Left ventricle myocardium inferior (tissue), 1 donor: ENCODE measurements at places on chromosomes 6 and 20.
A peak's percentile ranks its signal among the peaks of the same experiment; 100 is the strongest.

DNA sequence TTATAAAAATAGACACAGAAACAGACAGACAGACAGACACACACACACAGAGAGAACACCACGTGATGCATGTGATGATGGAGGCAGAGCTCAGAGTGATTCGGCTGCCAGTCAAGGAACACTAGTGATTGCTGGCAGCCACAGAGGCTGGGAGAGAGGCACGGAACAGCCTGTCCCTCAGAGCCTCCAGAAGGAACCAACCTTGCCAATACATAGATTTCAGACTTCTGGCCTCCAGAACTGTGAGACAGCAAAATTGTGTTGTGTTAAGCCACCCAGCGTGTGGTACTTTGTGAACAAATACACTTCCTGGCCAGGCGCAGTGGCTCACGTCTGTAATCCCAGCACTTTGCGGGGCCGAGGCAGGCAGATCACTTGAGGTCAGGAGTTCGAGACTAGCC lies 9.5 kb upstream of the PARD6B start:
- peak overlapping the region; percentile 91 for H3K27ac ChIP-seq
- H3K36me3 ChIP-seq: no peaks in the 10 kb centered on the region
- no peaks in the 10 kb centered on the region for H3K27me3 ChIP-seq
- no peak overlapping the region for H3K4me3 ChIP-seq
- DNase-seq: peak; percentile 57

GRCh38 chr20:50547964-50548363 lies 37.8 kb downstream of the PTPN1 start:
- H3K36me3 ChIP-seq: no peaks in the 10 kb centered on the region
- H3K27me3 ChIP-seq: no peaks in the 10 kb centered on the region
- no peak for DNase-seq
- peaks cover 78% of the 10 kb centered on the region for H3K4me1 ChIP-seq

- H3K4me1 ChIP-seq: peaks cover 41% of the 10 kb centered on the region
- no peaks in the 10 kb centered on the region for H3K27me3 ChIP-seq
- H3K27ac ChIP-seq: peak overlapping the region; percentile 78
- H3K4me3 ChIP-seq: peak overlapping the region; percentile 1
Observed at GRCh38 chr6:34865107-34865506, 22.7 kb downstream of the TAF11 start.

- H3K4me1 ChIP-seq: no peaks in the 10 kb centered on the region
- no peak overlapping the region for H3K27ac ChIP-seq
- no peak overlapping the region for H3K4me3 ChIP-seq
- no peaks in the 10 kb centered on the region for H3K36me3 ChIP-seq
- DNase-seq: no peak
Observed at GRCh38 chr6:18078866-18079265, 43.6 kb downstream of the NHLRC1 start.

GRCh38 chr20:49446808-49447207 lies 35.7 kb downstream of the KCNB1 start:
- no peak overlapping the region for H3K4me3 ChIP-seq
- H3K27me3 ChIP-seq: peaks cover 18% of the 10 kb centered on the region
- peak; percentile 84 for DNase-seq
- H3K4me1 ChIP-seq: peaks cover 44% of the 10 kb centered on the region
- peak overlapping the region; percentile 70 for H3K27ac ChIP-seq
- no peaks in the 10 kb centered on the region for H3K36me3 ChIP-seq

- H3K27me3 ChIP-seq: peaks cover 42% of the 10 kb centered on the region
- H3K4me1 ChIP-seq: no peaks in the 10 kb centered on the region
- no peak for DNase-seq
- H3K4me3 ChIP-seq: no peak overlapping the region
- no peaks in the 10 kb centered on the region for H3K36me3 ChIP-seq
- no peak overlapping the region for H3K27ac ChIP-seq
Observed at GRCh38 chr20:24206995-24207394, 218.4 kb upstream of the GGTLC1 start.

GRCh38 chr6:169852504-169853195 lies 101.2 kb downstream of the ERMARD start:
- H3K27ac ChIP-seq: peak overlapping the region; percentile 90
- H3K36me3 ChIP-seq: no peaks in the 10 kb centered on the region
- peaks cover 20% of the 10 kb centered on the region for H3K4me1 ChIP-seq
- no peak overlapping the region for H3K4me3 ChIP-seq
- DNase-seq: no peak

GRCh38 chr6:3370361-3371221 lies 86.3 kb downstream of the SLC22A23 start:
- H3K27me3 ChIP-seq: no peaks in the 10 kb centered on the region
- no peak overlapping the region for H3K27ac ChIP-seq

DNA sequence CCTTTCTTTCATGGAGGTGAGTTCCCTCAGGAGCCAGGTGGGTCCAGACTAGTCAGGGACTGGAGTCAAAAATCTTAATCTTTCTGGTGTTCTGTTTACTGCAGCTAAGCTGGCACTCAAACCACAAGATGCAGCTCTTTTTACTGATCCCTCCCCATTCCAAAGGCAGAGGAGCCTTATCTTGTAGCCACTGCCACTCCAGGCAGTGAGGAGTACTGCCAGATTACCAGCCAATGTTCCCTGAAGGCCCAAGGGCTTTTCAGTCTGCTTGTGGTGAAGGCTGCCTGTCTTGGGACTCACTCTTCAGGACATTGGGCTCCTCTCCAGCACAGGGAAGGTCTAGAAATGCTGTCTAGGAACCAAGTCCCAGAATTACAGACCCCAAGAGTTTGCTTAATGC lies 490.4 kb upstream of the ADGRB3 start:
- H3K27ac ChIP-seq: no peak overlapping the region
- no peaks in the 10 kb centered on the region for H3K27me3 ChIP-seq
- DNase-seq: no peak

DNA sequence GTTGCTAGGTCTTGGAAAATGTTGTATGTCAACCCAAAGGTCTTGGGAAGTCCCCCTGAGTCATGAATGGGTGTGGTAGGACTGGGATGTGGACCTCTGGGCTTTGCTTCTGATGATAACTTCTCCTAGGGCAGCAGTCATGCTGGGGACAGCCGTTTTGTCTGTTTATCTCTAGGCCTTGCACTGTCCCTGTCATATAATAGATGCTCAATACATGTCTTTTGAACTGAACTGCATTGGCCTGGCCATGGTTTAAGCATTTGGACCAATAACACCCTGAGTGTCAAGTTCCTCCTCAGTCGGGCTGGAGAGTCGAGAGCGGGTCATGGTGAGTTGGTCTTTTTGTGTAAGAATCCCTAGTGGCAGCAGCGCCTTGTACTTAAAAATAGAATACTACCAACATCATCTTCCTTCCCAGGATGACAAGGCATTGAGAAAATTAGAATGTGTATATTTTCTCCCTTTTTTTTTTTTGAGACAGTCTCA lies 43.1 kb downstream of the E2F3 start:
- DNase-seq: no peak
- H3K27me3 ChIP-seq: no peaks in the 10 kb centered on the region
- H3K4me1 ChIP-seq: peaks cover 25% of the 10 kb centered on the region
- H3K36me3 ChIP-seq: no peaks in the 10 kb centered on the region
- H3K4me3 ChIP-seq: no peak overlapping the region

- DNase-seq: no peak
- H3K27ac ChIP-seq: no peak overlapping the region
- H3K27me3 ChIP-seq: no peaks in the 10 kb centered on the region
- H3K4me3 ChIP-seq: no peak overlapping the region
Observed at GRCh38 chr20:14984768-14985622, 647.6 kb upstream of the FLRT3 start.

DNA sequence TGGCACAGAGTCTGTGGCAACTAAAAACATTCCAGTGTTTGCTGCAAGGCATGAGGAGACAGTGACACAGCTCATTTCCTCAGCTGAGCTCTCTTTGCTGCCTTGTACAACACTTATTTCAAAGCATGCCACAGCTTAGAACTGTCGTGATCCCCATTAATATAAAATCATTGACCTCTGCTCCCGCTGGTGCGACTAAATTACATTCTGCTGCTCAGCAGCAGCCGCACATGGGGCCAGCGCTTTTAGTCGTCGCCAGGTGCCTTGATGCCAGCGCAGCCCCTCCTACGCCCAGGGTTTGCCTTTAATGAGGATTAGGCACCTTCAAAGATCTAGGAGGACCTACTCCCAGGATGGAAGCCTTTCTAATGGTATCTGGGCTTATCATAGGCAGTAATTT lies 717.9 kb upstream of the POU3F2 start:
- no peaks in the 10 kb centered on the region for H3K36me3 ChIP-seq
- no peak overlapping the region for H3K27ac ChIP-seq
- H3K4me3 ChIP-seq: no peak overlapping the region
- no peaks in the 10 kb centered on the region for H3K27me3 ChIP-seq
- DNase-seq: no peak

DNA sequence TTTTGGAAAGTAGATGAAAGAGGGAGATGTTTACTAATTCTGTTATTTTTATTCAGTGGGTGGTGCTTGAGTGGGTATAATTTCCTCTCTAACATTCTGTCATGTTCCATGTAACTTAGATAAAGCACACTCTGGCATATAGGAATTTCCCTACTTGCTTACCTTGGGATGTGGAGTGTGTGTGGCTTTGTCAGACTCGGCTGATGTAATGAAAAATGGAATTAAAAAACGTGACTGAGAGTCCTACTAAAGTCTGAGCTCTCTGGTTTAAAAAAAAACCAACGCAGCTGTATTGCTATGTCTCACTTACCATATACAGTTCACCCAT lies 98.3 kb downstream of the JARID2 start:
- H3K27me3 ChIP-seq: no peaks in the 10 kb centered on the region
- no peak overlapping the region for H3K4me3 ChIP-seq
- no peak overlapping the region for H3K27ac ChIP-seq
- peaks cover 43% of the 10 kb centered on the region for H3K4me1 ChIP-seq
- no peaks in the 10 kb centered on the region for H3K36me3 ChIP-seq

- no peak for DNase-seq
- peaks cover 15% of the 10 kb centered on the region for H3K4me1 ChIP-seq
- no peaks in the 10 kb centered on the region for H3K27me3 ChIP-seq
- no peaks in the 10 kb centered on the region for H3K36me3 ChIP-seq
- H3K27ac ChIP-seq: no peak overlapping the region
- no peak overlapping the region for H3K4me3 ChIP-seq
Observed at GRCh38 chr6:109515781-109516409, 32.9 kb upstream of the ZBTB24 start.

DNA sequence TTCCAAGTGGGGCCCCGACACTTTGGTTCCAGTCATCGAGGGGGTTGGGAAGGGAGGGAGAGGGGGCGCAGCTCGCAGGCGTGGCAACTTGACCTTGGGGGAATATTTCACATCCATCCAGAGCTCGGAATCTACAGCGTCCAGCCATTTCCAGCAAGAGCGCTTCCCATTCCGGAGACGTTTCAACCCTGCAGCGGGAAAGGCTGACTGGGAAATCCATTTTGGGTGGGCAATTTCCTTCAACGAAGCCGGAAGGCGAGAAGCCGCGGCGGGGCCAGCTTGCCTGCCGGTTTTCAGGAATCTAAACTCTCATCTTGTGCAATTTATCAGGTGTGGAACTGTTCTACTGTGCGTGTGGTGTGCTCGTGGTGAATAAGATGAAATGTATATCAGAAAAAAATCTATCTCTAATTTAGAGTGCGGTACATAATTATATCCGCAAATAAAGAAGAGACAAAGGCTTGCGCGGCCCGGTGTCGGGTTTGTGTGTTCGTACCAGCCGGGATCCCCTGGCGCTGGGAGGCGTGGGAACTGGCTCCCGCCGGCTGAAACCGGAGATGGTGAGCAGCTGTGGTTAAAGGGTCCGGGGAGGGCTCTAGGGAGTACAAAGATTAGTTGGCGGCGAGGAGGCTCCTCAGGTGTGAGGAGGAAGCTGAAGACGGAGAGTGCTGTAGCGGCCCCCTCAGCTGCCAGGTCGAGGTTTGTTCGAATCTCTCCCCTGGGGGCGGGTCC lies 4.8 kb downstream of the SLC32A1 start:
- H3K27ac ChIP-seq: no peak overlapping the region
- DNase-seq: no peak
- peaks cover 54% of the 10 kb centered on the region for H3K4me1 ChIP-seq
- H3K27me3 ChIP-seq: peaks cover 100% of the 10 kb centered on the region
- no peak overlapping the region for H3K4me3 ChIP-seq
- H3K36me3 ChIP-seq: no peaks in the 10 kb centered on the region

GRCh38 chr6:390914-391558 lies 516 bp upstream of the IRF4 start:
- no peaks in the 10 kb centered on the region for H3K36me3 ChIP-seq
- DNase-seq: no peak

GRCh38 chr6:69022993-69023392 lies 387.9 kb downstream of the ADGRB3 start:
- H3K27ac ChIP-seq: no peak overlapping the region
- no peak overlapping the region for H3K4me3 ChIP-seq
- no peaks in the 10 kb centered on the region for H3K27me3 ChIP-seq
- DNase-seq: no peak
- H3K36me3 ChIP-seq: no peaks in the 10 kb centered on the region

DNA sequence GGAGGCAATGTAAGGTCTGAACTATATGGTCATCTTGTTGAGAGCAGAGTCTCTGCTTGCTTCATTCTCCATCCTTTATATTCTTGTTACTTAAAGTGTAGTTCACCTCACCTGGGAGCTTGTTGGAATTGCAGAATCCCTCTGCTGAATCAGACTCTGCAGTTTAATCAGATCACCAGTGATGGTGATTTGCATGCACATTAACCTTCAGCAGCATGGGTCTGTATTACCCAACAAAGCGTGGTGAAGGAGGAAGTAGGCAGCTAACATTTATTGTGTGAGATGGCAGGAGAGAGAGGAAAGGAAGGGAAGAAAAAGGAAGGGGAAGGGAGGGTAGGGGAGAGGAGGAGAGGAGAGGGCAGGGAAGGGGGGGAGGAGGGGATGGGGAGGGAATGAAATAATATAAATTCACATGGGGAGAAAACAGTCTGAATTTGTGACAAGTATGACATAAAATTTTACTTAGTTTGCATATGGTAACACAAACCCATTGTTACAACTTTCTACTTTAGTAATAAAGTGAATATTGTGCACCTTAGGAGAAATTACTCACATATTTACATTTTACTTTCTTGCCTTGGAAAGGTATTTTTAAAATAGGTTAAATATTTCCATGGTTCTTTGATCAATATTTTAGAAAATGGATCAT lies 740.7 kb downstream of the DHX35 start:
- no peak overlapping the region for H3K4me3 ChIP-seq
- H3K27ac ChIP-seq: no peak overlapping the region
- no peaks in the 10 kb centered on the region for H3K27me3 ChIP-seq
- DNase-seq: no peak
- peaks cover 21% of the 10 kb centered on the region for H3K4me1 ChIP-seq
- no peaks in the 10 kb centered on the region for H3K36me3 ChIP-seq

GRCh38 chr6:137224799-137225198 lies 5.6 kb upstream of the IFNGR1 start:
- peak overlapping the region; percentile 99 for H3K27ac ChIP-seq
- peaks cover 88% of the 10 kb centered on the region for H3K4me1 ChIP-seq
- H3K4me3 ChIP-seq: no peak overlapping the region
- H3K36me3 ChIP-seq: no peaks in the 10 kb centered on the region
- no peaks in the 10 kb centered on the region for H3K27me3 ChIP-seq

DNA sequence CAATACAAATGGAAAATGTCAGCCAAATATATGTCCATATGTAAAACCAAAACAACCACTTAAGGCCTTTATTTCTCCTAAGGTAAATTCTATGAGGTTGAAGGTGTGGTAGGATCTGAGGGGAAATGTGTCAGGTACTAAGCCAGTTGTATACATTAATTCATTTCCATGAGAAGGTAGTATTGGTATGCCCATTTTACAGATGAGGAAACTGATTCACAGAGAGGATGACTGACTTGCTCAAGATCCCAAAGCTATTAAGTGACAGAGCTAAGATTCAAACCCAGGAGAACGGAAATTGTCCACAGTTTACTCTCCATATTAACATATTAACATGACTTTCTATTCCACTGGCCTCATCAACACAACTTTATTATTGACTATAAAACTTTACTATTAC lies 64.1 kb upstream of the MAP7 start:
- H3K4me1 ChIP-seq: peaks cover 6% of the 10 kb centered on the region
- no peaks in the 10 kb centered on the region for H3K27me3 ChIP-seq
- no peak for DNase-seq
- no peak overlapping the region for H3K4me3 ChIP-seq
- H3K36me3 ChIP-seq: peaks cover 27% of the 10 kb centered on the region
- no peak overlapping the region for H3K27ac ChIP-seq
